ENCODE measurements at places on chromosomes 11 and 22.
A peak's percentile ranks its signal among the peaks of the same experiment; 100 is the strongest.

- no peak for DNase-seq
Observed at GRCh38 chr11:27124514-27125264, 84.1 kb downstream of the BBOX1 start.

- DNase-seq = peak; percentile 41
Observed at GRCh38 chr22:21657360-21658032, 8.3 kb upstream of the PPIL2 start.

DNA sequence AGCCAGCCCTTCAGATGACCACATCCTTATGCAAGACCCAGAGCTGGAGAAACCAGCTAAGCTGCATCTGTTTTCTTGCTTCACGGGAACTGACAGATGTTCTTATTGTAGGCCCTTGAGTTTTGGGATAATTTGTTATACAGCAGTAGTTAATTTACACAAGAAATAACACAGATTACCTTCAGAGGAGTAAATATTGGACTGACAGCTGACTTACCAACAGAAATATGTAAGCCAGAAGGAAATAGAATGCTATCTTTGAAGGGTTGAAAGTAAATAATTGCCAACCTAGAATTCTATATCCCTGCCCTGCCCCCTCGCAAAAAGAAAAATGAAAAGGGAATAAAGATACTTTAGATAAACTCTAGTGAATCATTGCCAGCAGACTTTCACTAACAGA lies 124.1 kb downstream of the WNT7B start:
- DNase-seq = no peak

- DNase-seq = no peak
Observed at GRCh38 chr11:126433244-126433846, 77.9 kb downstream of the ST3GAL4 start.

DNA sequence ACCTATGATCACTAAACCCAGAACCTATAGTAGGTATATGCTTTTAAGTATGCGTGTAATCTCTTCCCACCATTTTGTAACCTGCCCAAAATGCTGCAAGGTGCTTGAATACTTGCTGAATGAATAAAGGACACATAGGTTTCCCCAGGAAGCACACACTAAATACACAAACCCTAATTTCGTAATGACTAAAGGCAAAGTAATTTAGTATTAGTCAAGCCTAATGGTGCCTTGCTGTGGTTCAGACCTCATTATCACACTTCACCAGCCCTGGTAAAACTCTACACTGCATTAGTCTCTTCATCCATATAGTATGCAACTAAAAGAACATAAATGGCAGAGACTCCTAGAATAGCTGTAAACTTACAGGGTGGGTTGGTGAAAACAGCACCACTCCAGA lies 289.0 kb upstream of the PITPNB start:
- no peak for DNase-seq

- no peak for DNase-seq
Observed at GRCh38 chr11:23151819-23152218, 291.5 kb upstream of the CCDC179 start.

- DNase-seq = no peak
Observed at GRCh38 chr11:12358302-12359188, 18.8 kb upstream of the PARVA start.

GRCh38 chr22:47289336-47289985 lies 527.0 kb downstream of the TBC1D22A start:
- no peak for DNase-seq

DNA sequence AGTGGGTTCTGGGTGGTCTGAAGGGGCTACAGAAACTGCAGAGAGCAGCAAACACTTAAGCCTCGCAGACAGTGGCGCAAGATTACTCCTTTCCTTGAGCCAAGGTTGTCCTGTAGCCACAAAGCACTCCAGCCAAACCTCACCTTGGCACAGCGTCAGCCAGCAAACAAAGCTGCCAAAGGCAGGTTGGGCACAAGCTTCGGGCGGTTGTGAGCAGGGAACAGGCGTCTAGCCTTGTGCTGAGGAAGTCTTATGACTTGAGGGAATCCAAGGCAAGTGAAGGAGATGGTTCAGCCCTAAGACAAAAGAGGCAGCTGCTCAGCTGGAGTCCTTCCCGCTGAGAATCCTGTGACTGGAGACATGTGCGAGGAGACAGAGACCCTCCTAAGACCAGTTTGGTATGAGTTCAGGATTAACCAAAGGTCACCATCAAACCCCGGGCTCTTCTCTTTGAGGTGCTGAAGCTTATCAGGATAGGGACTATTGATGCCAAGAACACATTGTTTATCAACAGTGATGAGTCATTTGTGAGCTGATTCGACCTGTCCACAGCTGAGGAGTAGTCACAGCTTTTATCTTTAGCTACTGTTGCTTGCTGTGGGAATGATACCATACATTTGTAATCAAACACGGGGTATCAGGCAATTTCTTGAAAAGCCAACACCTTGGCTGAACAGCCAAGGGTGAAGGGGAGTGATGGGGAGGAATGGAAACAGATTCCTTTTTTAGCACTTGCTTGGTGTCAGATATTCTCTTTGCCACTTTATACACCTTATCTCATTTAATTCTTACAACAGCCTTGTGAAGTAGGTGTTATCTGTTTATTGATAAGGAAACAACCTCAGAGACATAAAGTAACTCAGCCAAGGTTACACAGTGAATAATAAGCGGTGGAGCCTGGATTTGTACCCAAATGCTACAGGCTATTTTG lies 4.6 kb downstream of the ADM start:
- DNase-seq = peak; percentile 81

DNA sequence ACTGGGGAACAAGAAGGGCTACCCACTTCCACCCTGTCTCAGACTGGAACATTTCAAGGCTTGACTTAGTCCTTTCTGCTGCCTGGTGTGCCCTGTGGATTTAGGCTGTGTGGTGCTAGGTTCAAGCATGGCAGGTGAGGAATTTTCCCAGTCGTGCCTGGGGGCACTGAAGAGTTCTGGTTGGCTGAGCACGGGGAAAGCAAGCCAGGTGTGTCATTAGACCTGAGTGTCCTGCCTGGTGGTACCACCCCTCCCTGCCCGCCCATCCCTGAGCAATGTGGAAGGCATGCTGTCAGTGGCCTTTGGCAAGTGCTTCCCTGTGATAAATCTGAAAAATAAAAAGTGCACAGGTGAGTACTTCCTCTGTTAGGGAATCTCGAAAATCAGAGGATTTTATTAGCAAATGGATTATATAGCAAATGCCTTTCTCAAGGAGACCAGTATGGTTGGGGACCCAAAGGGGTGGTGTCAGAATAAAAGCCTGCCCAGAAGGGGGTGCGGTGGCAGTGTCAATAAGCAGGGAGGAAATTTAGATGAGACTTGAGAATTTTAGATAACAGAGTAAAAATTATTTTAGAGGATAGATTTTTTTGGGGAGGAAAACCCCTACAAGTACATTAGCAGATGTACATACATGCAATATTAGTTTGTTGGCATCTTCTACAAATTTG lies 22.8 kb downstream of the TEAD1 start:
- DNase-seq = peak; percentile 48

DNA sequence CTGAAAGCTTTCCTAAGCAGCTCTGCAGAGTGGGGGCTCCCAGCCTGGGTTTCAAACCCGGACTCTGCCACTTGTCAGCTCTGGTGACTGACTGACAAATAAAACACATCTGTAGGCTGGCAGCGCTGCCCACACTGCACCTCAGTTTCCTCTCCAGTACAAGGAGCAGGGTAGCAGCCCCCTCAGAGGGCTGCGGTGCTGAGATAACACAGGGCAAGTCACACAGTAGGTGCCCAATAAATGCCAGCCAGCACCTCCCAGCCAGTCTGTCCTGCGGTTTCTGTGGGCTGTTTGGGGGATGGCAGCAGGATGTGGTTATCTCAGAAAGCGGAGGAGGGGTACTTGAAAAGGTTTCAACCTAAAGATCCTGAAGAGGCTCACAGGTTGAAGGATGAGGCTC lies 1.5 kb downstream of the SYT12 start:
- no peak for DNase-seq

GRCh38 chr11:114984611-114985163 lies 306.4 kb downstream of the NXPE2 start:
- DNase-seq = no peak

DNA sequence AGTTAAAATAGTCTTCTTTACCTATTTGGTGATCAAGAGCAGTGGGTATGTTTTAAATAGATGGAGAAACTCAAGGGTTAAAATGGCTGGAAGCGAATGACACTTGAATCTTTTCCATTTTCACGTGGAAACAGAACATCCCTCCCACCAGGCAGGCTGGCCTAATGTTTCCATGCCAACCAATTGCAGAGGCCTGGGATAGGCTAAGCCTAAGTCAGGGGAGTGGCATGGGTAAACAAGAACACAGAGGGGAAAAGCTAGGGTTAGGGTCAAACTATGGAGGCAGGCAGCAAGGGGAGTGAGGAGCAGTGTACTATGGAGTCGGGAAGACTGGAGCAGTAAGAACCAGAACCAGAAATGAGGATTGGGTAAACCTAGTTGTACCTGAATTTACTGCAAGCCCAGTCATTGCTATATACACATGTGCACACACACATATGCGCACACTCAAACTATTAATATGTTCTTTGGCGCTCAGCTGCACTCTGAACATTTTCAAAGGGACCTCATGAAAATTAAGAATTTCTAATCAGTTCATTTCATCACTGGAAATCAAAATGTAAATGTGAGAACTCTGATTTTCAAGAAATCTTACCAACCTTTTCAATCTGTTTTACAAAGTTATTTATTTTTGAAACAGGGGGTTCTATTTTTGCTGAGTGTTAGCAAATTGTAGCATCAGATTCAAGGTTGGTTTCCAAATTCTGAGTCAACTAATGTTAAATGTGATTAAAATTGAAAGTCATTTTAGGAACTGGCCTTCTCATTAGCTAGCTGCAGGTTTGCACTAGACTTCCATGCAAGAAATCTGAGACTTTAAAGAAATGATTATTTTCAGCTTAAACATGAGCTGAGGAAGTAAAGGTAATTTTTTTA lies 327.0 kb upstream of the CCDC90B start:
- no peak for DNase-seq

DNA sequence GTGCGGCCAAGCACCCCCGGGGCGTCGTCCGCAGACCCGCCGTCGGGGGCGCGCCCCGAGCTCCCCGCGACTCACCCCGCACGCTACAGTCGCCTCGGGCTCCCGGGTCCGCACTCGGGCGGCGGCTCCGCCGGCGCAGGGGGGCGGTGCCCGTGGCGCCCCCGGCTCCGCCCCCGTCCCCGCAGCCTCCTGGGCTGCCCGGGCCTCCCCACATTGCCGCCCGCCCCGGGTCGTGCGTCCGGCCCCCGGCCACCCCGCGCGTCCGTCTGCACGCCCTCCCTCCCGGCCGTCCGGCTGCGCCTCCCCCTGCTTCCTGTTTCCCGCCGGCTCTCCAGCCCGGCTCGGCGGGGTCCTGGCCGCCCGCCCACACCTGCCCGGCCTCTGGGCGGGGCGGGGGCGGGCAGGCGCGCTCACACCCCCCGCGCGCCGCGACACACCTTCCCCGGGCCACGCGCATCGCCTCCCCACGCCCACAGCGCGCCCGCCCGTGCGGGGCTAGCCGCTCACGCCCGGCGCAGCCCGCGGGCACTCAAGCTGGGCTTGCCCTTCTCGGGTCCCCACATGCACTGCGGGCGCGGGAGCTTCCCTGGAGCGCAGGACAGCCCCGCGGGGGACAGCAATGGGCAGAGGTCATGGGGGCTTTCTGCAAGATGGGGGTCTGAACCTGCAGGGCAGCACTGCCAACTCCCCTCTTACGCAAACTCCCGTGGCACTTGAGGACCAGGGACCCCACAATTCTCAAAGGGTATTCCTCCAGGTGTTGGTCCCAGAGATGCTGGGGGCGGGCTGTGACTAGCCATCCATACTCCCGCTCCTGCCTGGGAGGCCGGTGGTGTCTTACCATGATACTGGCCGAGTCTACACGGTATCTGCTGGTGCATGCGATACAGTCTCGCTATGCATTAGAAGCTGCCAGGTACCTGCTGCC lies at the start of gene CARD10:
TSS of gene CARD10 (minus strand) at position 148 of the 928 bp plus-strand sequence. CDS start 215 bp downstream, outside the sequence.
- DNase-seq = no peak

DNA sequence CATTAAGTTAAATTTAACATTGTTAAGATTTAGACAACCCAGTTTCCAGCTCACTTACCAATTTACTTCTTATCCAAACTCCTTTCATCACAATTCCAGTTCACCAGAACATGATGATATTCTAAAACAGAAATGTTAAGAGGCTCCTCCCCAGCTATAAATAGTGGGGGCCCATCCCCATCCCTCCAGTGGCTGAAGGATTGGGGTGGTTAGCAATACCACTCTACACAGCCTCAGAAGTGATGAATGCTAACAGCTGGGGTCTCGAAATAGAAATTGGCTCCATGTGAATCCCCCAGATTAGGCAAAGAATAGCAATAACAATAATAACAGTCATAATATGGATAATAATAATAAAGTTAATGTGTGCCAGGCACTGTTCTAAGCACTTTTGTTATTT lies 97.9 kb upstream of the NCAM1 start:
- no peak for DNase-seq

- no peak for DNase-seq
Observed at GRCh38 chr22:40008726-40009291, 14.1 kb downstream of the FAM83F start.

- DNase-seq = no peak
Observed at GRCh38 chr11:81967242-81967641, 766.4 kb downstream of the FAM181B start.

GRCh38 chr22:32751065-32751767 lies 50.3 kb upstream of the TIMP3 start:
- DNase-seq = no peak

DNA sequence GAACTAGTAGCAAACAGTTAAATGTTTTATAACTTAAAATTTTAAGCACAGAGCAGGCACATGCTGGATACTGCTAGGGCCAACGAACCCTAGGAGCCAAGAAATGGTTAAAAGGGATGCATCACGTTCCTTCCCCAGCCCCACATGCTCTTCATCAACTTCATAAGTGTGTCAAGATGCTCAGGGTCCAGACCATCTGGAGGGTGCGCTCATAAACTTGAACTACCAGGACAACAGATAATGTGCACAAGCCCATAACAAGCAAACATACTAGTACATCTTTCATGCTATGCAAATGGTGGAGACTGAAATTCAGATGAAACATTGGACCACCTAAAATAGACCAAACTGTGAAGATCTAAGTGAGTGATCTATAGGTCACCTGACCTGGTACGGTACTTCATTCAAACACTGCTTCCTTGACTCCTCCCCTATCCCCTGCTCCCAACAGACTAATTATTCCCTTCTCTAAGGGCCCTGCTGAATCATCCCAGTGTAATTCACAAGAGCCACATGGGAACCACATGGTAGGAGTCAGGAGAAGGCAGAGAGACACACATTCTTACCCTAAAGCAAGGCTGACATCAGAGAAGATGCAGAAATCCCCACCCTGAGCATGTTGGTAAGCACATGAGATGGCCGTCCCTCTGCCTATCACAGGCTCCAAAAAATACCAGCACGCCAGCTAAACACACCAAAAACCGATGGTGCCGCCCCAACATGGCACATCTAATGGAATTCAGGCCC lies 83.9 kb downstream of the ETS1 start:
- DNase-seq = no peak

All from NCI-H2029 treated with DMSO at 0.1 percent for 48 hours (cell line).